ENCODE measurements at places on chromosomes 3 and 15. TPM values are rescaled to one million over a fixed set of nuclear protein-coding genes. Genes with fewer than 3 reads are reported as not detected.

The FGF7 gene
- total RNA-seq, result 0.26 TPM

The CFAP20DC gene
- 0.57 TPM for total RNA-seq

The XCR1 gene
- total RNA-seq, result not detected

The P3H2 gene
- total RNA-seq, result 46.9 TPM

The TMEM42 gene
- 6.9 TPM for total RNA-seq

The ZPLD1 gene
- 0.60 TPM for total RNA-seq

The SECISBP2L gene
- total RNA-seq, result 52.5 TPM

The C3orf49 gene
- total RNA-seq, result not detected

The AHSG gene
- total RNA-seq, result not detected

The MAGEL2 gene
- 8.6 TPM for total RNA-seq

The USP4 gene
- 31.8 TPM for total RNA-seq
